ENCODE measurements at places on chromosomes 11 and 22.

GRCh38 chr11:15840966-15841365, 515.4 kb downstream of the SOX6 start:
- no peak for DNase-seq

- no peak for DNase-seq
Measured at GRCh38 chr11:112608509-112608908, 347.8 kb upstream of the PLET1 start.

- DNase-seq = peak; percentile 36
Measured at GRCh38 chr22:24592851-24593558, at the start of gene LRRC75B. TSS of gene LRRC75B (minus strand) at chr22:24593073. CDS start at chr22:24593039, 34 bp downstream.

- no peak for DNase-seq
Measured at GRCh38 chr22:19824212-19824925, 30.3 kb downstream of the GNB1L start.

DNA sequence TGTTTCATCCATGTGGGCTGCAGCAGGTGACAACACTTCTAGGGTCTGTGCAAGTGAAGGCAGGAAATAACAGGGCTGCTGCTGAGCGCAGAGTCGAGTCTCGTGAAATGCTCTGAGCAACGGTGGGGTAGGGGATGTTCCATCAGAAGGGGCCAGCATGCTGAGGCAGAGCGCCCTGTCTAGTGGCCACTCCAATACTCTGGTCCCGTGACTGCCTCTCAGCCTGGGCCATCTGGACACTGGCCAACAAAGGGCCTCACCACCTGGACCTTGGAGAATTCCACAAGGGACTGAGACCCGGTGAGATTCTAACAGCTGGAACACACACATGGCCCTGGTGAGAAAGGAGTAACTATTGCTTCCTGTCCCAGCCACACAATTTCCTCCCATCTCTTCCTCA, 375.7 kb downstream of the SHANK2 start:
- DNase-seq = no peak

DNA sequence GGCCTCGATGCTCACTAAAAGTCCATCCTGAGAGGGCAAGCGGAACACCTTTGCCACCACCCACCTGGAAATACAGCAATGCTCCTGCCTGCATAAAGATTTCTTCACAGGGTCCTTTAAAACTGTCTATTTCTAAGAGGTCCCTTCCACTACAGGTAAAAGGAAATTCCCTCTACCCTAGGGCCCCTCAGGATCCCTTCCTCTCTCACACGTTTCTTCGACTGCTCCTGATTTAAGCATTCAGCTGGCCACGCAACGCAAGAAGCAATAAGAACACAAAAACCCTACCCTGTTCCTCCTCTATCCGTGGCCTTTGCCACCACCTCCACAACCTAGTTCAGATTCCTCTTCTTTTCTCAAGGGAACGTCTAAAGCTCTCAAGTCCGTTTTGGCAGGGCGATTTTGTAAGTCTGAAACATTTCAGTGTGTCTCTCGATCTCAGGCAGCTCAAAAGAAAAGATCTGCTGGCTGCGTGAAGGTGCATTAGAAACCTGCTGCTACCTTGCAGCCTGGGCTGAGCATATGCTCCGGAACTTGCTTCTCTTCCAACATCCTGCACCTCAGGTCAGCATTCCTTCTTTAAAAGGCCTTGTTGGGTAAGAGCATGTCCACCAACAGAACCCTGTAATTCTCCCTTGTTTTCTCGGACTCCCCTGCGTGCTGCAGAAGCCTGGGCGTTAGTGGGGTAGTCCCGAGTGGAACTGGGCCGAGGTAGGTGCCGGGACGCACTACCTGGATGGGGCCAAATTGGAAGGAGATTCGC, 1.6 kb downstream of the LGR4 start:
- DNase-seq = no peak

- DNase-seq = no peak
Measured at GRCh38 chr22:18116634-18117033, 6.0 kb downstream of the TUBA8 start.

- no peak for DNase-seq
Measured at GRCh38 chr22:37202001-37202555, 10.2 kb downstream of the SSTR3 start.

DNA sequence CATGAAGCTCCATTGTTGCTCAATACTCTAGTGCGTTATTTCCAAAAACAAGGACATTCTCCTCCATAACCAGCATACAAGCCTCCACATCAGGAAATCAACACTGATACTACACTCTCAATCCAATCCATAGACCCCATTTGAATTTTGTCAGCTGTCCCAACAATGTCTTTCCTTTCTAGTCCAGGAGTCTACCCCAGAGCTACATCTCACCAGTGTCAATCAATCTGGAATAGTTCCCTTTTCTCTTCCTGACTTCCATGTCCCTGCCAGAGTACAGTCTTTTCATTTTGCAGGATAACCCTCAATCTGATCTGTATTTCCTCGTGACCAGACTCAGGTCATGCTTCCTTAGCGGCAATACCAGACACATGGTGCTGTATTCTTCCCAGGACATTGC, 43.0 kb downstream of the TCF20 start:
- DNase-seq = no peak

- DNase-seq = no peak
Measured at GRCh38 chr11:129242855-129243254, 50.7 kb upstream of the ARHGAP32 start.

- no peak for DNase-seq
Measured at GRCh38 chr11:66142370-66143263, 72.5 kb downstream of the PACS1 start.

DNA sequence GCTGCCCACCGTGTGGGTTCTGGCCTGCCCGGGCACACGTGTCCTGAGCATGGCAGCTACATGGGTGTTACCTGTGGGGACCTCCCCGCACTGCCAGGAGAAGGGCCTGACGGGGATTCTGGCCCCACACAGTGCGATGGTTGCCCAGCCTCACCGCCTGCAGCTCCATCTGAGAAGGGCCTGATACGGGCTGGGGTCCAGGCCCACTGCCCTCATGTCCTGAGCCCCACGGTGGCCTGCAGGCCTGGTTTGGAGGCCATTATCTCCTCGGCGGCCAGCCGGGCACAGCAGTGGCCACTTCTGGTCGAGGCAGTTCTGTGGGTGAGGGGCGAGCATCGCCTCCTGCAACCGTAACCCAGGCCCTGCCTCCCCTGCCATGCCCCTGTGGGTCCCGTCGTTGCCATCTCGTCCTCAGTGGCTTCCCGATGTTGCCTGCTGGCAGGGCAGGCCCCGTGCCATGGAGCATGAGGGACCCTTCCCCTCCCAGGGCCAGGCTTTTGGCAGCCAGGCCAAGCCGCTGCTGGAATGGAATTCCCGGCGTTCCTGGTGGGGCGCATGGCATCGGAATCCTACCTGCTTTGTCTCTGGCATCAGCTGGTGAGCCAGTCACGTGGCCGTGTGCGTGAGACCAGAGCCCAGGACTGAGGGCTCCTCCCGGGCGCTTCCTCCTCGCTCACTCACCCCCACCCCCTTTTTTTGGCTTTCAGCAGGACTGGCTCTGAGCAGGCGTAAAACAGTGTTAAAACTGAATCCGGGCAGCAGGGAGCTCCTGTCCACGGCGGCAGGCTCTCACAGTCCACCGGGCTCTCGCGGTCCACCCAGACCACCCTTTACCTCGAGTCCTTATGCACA, 71.9 kb upstream of the PPARA start:
- DNase-seq = no peak

GRCh38 chr11:76758311-76758710, 24.8 kb upstream of the TSKU start:
- no peak for DNase-seq

- DNase-seq = no peak
Measured at GRCh38 chr11:110128161-110128560, 35.0 kb downstream of the ZC3H12C start.

DNA sequence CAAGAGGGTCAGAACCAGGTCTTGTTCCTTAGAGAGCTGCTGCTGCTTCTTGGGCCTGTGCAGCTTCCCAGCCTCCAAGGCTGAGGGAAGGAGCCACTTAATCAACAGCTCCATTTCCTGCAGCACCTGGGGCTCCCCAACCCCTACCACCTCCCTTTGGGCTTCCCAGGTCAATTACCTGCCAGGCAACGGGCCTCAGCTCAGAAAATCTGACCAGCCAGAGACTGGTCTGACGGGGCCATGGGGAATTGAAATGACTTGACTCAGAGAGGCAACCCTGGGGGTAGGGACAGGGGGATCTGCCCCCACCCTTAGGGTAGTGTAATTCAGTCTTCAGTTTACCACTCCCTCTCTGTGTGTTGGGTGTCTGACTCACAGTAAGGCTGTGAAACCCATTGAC, 4.7 kb upstream of the MAJIN start:
- no peak for DNase-seq

- no peak for DNase-seq
Measured at GRCh38 chr11:6228520-6228919, 5.9 kb downstream of the FHIP1B start.

DNA sequence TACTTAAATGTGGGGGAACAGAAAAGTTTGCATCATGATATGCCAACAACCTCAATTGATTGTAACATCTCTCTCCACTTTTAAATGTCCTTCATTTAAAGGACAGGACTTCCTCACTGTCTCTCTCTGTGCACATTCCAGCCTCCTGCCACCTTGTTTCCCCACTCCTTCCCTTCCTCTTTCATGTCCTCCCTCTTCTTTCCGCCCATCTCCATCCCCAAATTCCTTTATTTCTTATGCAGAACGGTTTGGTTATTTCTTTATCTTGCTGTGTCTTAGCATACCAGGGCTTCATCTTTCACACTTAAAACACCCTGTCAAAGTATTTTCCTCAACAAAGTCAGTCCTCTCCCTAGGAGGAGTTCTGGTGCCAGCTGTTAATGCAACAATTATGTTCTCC, 293.8 kb downstream of the NXPE2 start:
- no peak for DNase-seq

DNA sequence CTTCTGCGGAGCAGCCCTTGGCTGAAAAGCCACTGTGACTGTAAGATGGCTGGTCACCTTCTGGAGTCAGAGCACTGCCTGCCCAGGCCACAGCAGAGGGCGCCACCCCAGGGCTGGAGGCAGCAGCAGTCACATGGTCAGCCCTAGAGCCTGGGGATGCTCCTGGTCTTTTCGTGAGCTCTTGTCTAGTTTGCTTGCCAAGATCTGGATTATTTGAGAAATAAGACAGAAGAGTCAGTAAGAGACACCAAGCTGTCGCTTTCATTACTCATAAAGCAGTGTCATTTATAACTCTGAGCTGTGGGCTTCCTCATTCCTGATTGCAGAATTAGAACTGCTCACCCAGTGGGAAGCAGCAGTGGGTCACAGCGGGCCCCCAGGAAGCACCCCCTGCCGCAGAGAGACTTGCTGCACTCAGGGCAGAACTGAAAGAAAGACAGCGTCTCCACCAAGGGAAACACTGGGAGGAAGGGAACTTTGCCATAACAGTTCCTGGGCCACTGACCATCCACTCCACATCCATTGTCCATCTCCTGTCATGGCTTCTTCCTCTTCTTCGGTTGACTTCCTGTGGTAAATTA, 56.7 kb downstream of the PPP6R2 start:
- DNase-seq = no peak

DNA sequence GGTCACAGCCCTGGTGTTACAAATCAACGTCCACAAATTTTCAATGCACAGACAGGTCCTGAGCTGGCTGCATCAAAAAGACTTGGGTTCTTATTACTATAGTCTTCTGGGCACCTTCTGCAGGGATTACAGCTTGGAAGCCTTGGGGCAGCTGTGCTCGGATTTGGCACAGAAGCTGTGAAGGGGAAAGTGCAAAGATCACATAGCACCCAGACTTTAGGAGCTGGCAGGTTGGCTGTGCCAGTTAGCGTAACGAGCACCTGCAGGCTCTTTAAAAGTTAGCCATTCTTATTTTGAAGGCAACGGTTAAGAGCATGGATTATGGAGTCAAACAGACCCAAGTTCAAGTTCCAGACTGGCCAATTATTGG, 100.4 kb downstream of the ARL14EP start:
- DNase-seq = no peak

GRCh38 chr11:125378083-125378482, 118.0 kb downstream of the FEZ1 start:
- DNase-seq = no peak

- no peak for DNase-seq
Measured at GRCh38 chr11:64621283-64622019, 30.4 kb downstream of the SLC22A12 start.

All from stimulated activated CD4-positive, alpha-beta T cell treated with anti-CD3 and anti-CD28 coated beads, Interleukin-12 subunit alpha, Interleukin-12 subunit beta, amount 100 ng/mL, for 24 hours (primary cell).